ENCODE measurements at places on chromosomes 7 and 10.

- ATAC-seq, result no peak
These were observed 25.6 kb downstream of the RNF216 start for GRCh38 chr7:5755704-5756504.

- ATAC-seq, result no peak
These were observed 189.3 kb downstream of the MAD1L1 start for GRCh38 chr7:2043316-2044039.

- ATAC-seq, result peak; percentile 68
These were observed 20.4 kb upstream of the INPP5F start for GRCh38 chr10:119705434-119705831.

DNA sequence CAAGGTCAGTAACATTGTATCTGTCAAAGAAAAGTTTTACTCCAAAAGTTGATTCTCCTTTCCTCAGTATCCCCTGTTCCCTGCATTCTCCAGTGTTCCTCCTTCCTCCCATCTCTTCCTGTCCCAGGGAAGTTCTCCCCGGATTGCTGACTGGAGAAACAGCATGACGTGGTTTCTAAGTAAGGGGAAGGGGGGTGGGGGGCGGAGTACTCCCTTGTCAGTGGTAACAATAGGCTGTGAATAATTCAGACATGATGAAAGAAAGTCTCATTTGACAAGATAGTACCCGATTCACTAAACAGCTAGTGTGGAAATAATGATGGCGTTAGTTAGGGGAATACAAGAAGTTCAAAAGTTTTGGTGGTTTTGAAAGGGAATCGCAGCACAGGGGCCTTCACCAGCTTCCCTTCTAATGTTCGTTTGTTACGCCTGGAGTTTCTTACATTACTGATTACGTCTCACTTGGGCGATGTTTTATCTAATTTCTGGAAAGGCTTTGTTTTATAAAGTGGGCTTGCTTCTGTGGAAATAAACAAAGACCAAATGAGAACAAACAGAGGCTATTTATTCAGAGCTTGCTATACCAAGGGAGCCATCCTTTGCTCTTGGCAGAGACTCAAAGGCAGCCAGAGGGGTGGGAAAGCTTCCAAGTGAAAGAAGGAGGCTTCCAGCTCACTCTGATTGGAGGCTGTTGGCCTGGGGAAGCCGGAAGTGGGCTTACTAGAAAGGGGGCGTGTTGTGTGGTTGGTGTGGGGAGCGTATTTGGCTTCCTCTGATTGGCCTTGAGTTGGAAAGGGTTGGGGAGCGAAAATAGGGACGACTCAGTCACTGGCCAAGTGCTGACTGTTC is 453.7 kb downstream of the SDK1 start:
- ATAC-seq, result no peak

GRCh38 chr7:76122516-76123239 is 74.8 kb downstream of the MDH2 start:
- no peak for ATAC-seq

DNA sequence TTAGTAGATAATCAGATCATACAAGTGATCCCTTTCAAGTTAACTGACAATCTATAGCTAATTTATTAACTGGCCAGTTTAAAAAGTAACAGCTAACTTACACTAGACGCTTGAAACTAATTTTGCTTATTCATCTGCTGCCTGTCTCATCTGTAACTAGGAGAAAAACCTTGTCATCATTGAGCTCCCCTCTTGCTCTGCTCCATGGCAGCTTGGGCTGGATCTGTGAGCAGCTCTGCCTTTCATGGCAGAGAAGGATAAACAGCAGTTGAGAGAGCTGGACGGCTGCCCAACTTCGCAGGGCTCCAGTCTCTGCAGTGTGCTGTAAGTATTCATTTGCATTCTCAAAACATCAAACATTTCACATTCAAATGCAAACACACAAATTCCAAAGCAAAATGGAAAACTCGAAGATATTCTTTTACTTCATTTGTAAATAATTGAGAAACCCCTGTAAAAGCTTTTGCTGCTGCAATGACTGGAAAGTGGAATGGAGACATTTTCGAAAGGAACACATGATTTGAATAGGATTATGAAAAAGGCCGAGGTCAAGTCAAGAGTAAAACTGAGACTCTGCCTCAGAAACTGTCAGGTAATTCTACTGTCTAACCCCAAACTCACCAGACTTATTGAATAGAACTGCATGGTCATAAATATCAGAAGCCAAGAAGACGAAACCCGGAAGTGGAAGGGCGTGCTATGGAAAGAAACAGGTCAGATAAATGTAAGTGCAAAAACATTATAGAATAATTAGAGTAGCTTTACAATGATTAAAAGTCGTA is 17.6 kb downstream of the SLC35B4 start:
- no peak for ATAC-seq

- no peak for ATAC-seq
These were observed 42.8 kb upstream of the RHOBTB1 start for GRCh38 chr10:60986791-60987190.

GRCh38 chr7:78018641-78019446 is 220.3 kb downstream of the PHTF2 start:
- ATAC-seq, result peak; percentile 42

DNA sequence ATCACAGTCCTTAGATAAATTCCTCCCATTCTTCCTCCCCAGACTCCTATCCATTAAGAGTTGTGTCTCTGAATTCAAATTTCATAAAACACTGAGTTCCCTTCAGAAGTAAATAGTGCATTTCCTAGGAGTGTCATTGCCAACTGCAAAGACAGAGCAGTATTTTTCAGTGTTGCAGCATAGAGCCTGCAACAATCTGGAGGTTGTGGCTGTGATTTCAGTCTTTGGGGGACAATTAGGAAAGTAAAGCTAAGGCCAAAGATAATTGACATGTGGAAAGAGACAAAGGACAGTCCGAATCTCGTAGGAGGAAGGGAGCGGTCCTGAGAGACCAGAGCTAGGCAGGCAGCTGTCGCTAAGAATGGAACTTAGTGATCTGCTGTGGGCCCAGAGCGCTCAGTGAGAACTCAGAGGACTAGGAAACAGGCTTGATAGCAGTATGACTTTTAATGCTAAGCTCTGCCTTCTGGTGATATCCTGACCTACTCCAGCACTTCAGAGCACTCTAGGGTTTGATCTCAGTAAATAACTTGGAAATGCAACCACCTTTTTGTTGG is 46.2 kb downstream of the PRPF18 start:
- ATAC-seq, result no peak

GRCh38 chr10:110636932-110637557 is 7.1 kb upstream of the RBM20 start:
- ATAC-seq, result peak; percentile 27

DNA sequence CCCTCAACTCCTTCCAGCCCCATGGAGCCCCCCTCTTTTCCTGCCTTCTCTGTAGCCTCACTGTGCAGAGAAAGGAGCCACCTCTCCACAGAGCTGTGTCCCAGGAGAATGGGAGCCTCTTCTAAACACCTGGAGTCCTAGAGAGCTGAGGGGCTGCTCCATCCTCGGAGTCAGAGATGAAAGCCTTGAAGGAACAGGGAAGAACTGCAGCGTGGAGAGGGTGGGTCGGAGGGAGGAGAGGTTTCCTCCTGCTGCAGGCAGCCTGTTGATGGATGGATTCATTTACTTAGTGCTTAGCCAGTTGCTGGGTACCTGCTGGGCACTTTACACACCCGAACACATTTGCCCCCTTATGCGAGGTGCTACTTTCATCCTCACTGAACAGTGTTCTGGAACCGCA is 39.0 kb downstream of the C10orf120 start:
- no peak for ATAC-seq

DNA sequence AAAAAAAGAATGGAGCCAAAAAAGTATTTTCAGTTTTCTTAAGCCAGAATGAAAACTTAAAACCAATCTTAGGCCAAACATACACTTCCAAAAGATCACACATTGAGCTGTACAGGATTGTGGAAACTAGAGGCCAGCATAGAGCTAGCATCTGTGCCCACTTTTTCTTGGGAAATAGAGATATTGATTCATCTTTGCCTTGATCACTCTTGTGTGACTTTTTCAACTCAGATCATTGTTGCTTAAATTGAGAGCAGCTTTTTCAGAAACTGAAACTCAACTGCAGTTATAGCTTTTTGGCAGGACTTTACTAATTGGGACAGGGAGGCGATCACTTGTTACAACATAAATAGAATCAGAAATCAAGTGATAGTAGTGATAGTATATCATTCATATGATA is 132.2 kb downstream of the PRKG1 start:
- no peak for ATAC-seq

- no peak for ATAC-seq
These were observed 142.6 kb upstream of the LRRN3 start for GRCh38 chr7:110948280-110948679.

GRCh38 chr7:43469051-43469450 is 113.9 kb upstream of the STK17A start:
- ATAC-seq, result no peak

DNA sequence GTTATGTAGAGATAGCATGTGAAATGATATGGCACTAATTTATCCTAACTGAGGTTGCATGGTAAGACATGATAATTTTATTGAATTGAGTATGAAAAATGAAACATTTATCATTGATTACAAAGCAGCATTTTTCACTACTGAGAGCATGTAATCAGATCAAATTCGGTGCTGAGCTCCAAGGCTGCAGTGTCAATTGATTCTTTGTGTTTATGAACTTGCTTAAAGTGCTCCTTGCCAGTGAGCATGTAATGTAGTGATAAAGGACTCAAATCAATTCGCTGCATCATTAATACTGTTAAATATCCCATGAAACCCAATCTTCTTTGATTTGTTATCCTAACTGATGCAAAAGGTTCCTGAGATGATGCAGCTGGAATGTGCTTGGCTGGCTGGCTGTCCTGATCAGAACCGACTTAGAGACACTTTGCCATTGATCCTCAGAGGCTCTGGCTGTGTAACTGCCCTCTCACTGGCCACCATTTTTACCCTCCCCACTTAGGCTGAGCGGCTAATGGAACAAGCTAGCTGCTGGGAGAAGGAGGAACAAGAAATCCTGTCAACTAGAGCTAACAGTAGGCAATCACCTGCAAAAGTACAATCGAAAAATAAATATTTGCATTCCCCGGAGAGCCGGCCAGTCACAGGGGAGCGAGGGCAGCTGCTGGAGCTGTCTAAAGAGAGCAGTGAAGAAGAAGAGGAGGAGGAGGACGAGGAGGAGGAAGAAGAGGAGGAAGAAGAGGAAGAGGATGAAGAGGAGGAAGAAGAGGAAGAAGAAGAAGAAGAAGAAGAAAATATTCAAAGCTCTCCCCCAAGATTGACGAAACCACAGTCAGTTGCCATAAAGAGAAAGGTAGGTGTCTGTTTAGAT is 89.8 kb upstream of the SAMD8 start:
- no peak for ATAC-seq

GRCh38 chr7:144735505-144736276 is 100.2 kb downstream of the TPK1 start:
- no peak for ATAC-seq

- peak; percentile 83 for ATAC-seq
These were observed 64.0 kb downstream of the OAT start for GRCh38 chr10:124354411-124355382.

GRCh38 chr7:82789883-82790609 is 346.5 kb upstream of the CACNA2D1 start:
- ATAC-seq, result no peak

DNA sequence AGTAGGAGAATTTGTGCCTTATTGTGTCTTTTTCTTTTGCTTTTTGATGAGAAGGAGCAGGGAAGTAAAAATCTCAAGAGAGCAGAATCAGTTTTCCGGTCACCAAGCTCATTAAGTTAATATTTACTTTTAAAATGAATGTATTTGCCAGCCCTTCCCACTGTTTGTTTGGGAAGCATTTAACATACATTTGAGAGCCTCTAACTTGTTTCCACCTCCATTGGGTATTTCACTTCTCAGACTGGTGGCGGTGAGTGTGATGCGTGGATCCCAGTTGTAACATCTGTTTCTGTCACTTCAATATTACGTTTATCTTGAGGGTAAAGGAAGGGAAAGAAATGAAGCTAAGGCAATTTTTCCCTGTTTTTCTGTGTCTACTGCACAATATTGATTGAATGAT is 22.8 kb downstream of the CDK14 start:
- ATAC-seq, result no peak

- no peak for ATAC-seq
These were observed 200.5 kb upstream of the POT1 start for GRCh38 chr7:125130173-125130572.

- no peak for ATAC-seq
These were observed 44.4 kb upstream of the KLF6 start for GRCh38 chr10:3829156-3830050.

GRCh38 chr10:123863721-123864482 is 27.7 kb downstream of the CPXM2 start:
- ATAC-seq, result no peak

DNA sequence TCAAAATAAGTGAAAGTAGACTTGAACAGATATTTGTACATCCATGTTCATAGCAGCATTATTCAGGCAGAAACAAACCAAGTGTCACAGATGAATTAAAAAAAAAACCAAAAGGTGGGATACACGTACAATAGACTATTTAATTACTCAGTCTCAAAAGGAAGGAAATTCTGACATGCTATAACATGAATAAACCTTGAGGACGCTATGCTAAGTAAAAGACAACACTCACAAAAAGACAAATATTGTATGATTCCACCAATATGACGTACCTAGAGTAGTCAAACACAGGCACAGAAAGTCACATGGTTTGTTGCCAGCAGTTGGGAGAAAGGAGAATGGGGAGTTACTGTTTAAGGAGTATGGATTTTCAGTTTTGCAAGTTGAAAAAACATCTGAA is 18.0 kb upstream of the CFAP70 start:
- ATAC-seq, result no peak

GRCh38 chr10:24357344-24358004 is 148.5 kb downstream of the KIAA1217 start:
- ATAC-seq, result peak; percentile 31

GRCh38 chr10:102200751-102201640 is 25.1 kb upstream of the ELOVL3 start:
- peak; percentile 90 for ATAC-seq
